HEK293T (cell line): ENCODE measurements at places on chromosomes 2 and 18.

- peak; percentile 85 for DNase-seq
Measured at GRCh38 chr2:127649684-127650040, 3.7 kb downstream of the GPR17 start.

DNA sequence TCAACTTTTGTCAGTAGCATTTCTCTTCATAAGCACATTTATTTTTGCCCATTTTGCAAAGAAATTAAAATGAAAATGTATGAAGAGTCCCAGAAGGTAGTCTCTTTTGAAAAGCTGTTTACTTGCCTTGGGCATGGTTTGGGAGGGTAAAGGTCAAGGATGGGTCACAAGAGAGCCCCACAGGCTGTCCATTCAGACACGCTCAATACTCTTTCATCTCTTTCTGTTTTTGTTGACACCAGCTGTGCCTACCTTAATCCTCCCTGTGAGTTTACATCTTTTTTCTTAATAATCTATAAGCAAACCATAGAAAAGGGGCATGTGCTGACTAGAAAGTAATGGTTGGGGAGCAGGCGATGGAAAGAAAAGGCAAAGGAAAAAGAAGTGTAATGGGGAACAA lies 49.6 kb upstream of the KLF7 start:
- no peak for DNase-seq

- DNase-seq: no peak
Measured at GRCh38 chr2:186995092-186995491, 146.1 kb upstream of the ZSWIM2 start.

GRCh38 chr18:39208729-39209128 lies 1643.1 kb upstream of the CELF4 start:
- DNase-seq: no peak

- no peak for DNase-seq
Measured at GRCh38 chr2:10873790-10874437, 37.8 kb upstream of the KCNF1 start.

- DNase-seq: no peak
Measured at GRCh38 chr2:62415019-62415431, 91.0 kb downstream of the TMEM17 start.

- DNase-seq: no peak
Measured at GRCh38 chr2:29397713-29398112, 282.5 kb downstream of the CLIP4 start.

- DNase-seq: no peak
Measured at GRCh38 chr18:36406805-36407204, 109.3 kb downstream of the FHOD3 start.

GRCh38 chr2:160893581-160893980 lies 266.6 kb upstream of the TANK start:
- no peak for DNase-seq

- DNase-seq: no peak
Measured at GRCh38 chr2:98498703-98499440, 54.2 kb downstream of the INPP4A start.

GRCh38 chr2:185876234-185876633 lies 137.6 kb downstream of the FSIP2 start:
- no peak for DNase-seq

- no peak for DNase-seq
Measured at GRCh38 chr2:30349691-30350090, 97.4 kb upstream of the LCLAT1 start.
